AG04450 (cell line): ENCODE measurements at places on chromosomes 4 and X.
A peak's percentile ranks its signal among the peaks of the same experiment; 100 is the strongest.

DNA sequence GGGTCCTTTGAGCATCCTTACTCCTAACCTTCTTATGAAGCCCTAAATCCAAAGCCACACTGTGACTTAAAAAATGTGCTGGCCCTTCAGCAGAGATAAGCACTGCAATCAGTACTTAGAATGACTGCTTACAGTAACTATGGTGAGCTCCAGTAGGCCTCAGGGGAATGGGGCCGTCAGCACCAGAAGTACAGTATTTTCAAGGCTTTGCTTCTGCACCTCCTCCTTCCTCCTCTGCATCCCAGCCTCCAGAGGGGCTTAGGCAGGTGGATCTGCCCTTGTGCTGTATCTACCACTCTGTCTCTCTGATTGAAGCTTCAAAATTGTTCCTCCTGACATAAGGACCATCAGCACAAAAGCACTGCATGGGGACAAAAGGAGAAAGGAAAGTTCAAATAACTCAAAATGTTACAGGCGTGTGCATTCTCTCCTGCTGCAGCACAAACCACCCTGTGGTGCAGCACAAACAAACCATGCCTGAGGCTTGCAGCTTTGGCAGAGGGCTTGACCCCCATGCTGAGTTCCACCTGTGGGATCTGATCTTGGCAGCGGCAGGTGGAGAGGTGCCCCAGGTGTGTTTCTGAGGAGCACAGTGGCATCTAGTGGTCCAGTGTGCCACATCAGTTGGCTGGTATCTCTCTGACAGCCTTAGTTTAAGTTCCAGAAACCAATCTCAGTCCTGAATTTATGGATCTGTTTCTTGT, 164.7 kb downstream of the SOWAHB start:
- DNase-seq: no peak

GRCh38 chrX:70433848-70434351, 10.7 kb upstream of the DLG3 start:
- no peak for DNase-seq

DNA sequence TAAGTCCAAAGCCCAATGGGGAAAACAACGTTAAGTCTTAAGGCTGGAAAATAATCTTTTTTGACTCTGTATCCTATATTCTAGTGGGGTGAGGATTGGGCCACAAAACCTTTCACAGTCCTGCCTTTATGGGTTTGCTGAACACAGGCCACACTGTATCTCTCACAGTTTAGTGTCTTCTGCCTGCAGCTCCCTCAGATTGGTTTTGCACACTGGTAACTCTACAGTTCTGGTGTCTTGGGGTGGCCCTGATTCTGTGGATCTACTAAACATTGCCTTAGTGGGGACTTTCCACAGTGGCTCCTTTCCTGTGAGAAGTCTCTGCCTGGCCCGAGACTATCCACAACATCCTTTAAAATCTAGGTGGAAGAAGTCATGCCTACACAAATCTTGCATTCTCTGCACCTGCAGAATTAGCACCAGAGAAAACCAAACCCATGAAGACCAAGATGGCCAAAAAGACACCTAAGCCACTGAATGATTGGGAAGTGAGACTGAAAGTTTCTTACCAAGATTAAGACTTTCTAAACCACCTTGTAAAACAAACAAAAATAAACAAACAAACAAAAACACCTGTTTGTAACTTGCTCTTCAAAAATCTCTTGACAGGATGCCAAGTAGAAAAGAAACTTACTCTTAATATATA, 150.4 kb upstream of the PCDH10 start:
- no peak for DNase-seq

DNA sequence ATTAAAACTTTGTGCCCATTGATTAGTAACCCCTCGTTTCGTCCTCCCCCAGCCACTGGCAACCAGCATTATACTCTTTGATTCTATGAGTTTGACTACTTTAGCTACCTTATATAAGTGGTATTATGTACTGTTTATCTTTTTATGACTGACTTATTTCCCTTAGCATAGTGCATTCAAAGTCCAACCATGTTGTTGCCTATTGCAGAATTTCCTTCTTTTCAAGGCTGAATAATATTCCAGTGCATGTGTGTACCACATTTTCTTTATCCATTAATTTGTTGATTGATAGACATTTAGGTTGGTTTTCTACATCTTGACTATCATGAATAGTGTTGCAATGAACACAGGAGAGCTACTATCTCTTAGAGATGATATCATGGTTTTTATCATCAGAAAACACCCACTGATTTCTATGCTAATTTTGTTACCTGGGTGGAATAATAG, 3.2 kb downstream of the ALB start:
- no peak for DNase-seq

DNA sequence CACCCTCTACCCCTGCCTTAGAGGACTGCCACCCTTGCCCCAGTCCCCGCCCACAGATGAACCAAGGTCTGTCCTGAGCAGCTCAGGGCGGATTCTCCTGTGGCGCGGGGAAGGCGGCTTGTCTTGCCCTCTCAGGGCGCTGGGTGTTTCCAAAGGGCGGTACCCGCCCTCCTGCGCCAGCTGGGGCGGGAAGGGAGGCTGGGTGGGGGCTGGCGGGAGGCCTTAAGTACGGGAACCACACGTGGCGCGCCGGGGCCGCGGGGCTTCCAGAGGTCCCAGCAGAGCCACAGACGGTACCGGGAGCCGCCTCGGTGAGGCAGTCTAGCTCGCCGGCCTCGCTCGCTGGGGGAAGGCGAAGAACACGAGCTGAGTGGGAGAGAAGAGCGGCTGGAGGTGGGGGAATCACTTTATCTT, 361.1 kb downstream of the MID1IP1 start:
- DNase-seq: no peak

- DNase-seq: no peak
Measured at GRCh38 chr4:141328560-141329173, 108.0 kb downstream of the ZNF330 start.

GRCh38 chr4:128061566-128062536, 739 bp downstream of the LARP1B start:
- DNase-seq: no peak

GRCh38 chr4:5128569-5128968, 77.3 kb downstream of the STK32B start:
- DNase-seq: no peak

DNA sequence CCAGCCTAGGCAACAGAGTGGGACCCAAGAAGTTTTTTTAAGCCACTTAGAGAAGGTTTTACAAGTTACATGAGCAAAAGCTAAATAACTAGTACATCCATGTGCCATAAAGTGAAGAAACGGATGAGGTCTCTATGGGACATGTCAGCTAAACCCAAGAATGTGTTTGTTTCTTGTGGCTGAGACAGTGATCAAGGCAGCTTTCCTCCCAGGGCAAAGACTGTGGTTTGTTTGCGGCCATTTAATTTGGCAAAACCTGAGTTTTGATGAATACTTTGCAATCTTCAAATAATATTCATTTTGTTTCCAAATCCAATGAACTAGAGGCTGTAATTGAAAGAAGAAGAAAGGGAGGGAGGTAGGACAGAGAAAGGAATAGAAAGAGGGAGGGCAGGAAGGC, 44.9 kb upstream of the SLC2A9 start:
- no peak for DNase-seq

DNA sequence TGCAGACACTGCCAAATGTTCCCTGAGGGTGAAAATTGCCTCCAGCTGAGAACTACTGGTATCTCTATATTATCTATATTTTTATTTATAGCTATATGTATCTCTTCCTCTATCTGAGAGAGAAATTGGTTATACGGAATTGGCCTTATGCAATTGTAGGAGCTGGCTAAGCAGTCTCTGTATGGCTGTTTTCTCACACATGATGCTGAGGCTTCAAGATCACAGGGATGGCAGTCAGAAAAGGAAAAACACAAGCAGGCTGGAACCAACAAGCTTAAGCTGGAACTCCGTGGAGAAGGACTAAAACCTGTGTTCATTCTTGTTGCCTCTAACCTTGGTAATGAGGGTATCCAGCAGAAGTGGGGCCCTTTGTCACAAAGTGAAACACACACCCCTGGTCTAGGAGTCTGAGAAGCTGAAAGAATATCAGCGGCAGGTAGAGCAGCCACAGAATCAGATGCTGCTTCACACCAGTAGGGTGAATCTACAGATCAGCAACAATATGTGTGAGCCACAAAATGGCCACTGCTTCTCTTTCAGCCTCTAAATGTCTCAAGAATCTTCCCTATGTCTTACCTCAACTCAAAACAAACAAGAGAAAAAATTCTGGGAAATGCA, 166.5 kb upstream of the PPP1R2C start:
- no peak for DNase-seq

GRCh38 chrX:132272826-132273225, 53.6 kb upstream of the RAP2C start:
- DNase-seq: no peak

DNA sequence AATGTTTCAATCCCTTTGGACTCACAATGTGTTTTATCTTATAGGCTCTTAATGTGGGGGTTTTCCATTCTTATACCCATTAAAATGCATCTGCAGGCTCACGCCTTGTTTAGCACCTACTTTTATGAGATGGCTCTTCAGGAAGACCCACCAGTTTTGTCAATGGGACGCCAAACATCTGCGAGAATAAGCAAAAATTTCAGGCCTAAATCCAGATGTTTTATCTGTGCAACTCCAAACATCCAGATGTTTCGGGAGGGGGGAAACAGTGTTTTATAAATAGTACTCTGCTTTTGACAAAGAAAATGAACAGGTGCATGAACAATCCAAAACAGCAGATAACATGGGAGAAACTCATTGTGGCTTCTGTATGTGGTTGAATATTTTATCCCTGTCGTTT, 342.8 kb downstream of the DHX15 start:
- no peak for DNase-seq

GRCh38 chr4:119525005-119525749, 103.4 kb downstream of the PDE5A start:
- DNase-seq: peak; percentile 77

DNA sequence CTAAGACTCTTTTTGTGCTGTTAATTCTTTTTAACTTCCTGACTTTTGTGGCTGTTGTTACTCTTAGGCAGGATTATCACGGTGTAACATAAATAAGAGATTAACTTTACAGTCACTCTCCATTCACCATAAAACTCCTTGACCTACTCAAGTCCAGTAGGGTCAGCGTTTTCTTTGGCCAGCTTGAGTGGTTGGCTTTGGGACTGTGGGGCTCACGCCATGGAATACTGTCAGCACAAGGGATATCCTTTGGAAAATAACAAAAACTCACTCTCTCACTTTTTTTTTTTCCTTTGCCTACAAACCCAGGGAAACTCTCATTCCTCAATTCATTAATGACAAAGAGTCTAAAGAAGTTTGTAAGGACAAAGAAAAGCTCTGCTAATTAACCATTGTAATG, 89.4 kb upstream of the TLL1 start:
- DNase-seq: no peak

GRCh38 chrX:121869876-121870477, 822.6 kb downstream of the GLUD2 start:
- DNase-seq: no peak

DNA sequence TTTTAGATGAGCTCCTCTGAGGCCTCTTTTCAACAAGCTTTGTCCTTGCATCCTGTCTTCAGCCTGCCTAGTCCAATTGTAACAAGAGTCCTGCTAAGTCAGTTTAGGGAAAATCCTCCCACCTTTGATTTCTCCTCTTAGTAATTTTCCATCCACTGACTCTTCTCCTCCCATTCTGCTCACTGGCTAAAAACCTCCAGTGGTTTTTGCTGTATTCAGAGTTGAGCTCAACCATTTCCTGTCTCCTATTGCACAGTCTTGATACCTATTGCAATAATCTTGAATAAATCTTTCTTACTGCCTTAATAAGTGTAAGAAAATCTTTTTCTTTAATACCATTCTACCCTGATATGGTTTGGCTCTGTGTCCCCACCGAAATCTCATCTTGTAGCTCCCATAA, 117.8 kb upstream of the ENPP6 start:
- DNase-seq: no peak

- DNase-seq: no peak
Measured at GRCh38 chr4:164485136-164485535, 268.8 kb upstream of the SMIM31 start.

GRCh38 chr4:128386761-128387599, 99.4 kb upstream of the PGRMC2 start:
- peak; percentile 91 for DNase-seq

- DNase-seq: no peak
Measured at GRCh38 chrX:110428144-110428543, 69.5 kb downstream of the RTL9 start.

GRCh38 chr4:4268776-4269175, 20.8 kb upstream of the TMEM128 start:
- no peak for DNase-seq

DNA sequence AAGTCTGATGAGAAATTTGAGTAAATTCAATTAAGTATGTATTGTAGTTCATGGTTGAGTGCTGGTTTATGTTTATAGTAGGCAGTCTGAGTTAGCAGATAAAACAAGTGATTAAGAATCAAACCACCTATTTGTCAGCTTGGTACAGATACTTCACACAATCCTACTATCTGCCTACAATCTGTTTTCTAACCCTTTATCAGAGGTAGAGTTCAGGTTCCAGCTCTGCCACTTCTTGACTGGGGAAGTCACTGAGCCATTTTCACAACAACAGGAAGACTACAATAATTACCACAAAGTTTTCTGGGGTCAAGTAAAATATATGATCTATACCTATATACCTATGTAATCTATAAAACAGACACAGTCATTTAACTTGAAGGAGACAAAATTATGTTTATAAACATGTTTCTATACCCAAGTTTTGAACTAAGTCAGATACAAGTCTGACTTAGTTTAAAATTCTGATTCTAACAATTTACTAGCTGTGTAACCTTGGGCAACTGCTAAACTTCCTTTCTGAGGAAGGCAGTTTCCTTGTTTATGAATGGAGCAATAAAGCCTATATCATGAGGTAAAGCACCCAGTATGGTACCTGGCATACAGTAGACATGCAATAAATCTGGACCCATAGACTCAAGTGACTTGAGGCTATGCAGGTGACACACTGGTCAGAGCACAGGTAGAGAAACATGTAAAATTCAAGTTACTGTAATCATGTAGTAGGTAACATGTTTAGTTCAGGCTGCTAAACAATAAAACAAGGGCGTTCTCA, 37.2 kb upstream of the BDH2 start:
- no peak for DNase-seq

DNA sequence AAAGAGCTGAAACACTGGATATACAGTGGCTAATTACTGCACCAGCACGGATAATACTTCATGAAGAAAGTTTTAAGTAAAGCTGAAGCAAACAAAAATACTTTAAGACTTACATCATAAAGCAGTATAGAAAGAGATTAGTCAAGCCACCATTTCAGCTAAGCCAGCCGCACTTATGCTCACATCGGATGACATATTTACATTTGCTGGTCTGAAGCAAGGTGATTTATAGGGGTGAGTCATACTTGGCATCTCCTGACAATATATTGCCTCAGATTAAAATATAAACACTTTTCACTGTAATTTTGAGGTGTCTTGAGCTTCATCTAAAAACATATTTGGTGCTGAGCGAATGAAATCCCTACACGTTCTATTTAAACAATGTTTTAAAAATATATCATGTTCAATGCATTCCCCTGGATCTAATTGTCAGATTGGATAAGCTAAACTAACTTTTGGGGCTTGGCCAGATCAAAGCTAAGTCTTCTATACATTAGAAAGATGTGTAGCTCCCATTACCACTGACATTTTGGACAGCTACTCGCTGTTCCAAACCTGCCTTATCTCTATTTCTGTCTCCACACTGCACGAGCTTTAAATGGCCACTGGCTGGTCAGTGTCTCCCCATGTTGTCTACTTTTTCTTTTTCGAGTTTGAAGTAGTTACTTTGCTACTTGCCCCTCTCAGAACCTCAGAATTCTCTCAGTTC, 103.2 kb downstream of the VCX2 start:
- no peak for DNase-seq

GRCh38 chr4:101230801-101231426, 116.4 kb downstream of the PPP3CA start:
- DNase-seq: no peak

GRCh38 chr4:175106301-175106700, 188.1 kb downstream of the ADAM29 start:
- DNase-seq: no peak
